ENCODE measurements at places on chromosomes 3 and 15. TPM values are rescaled to one million over a fixed set of nuclear protein-coding genes. Genes with fewer than 3 reads are reported as not detected.

The ANKUB1 gene
- total RNA-seq: 0.31 TPM

The GABRA5 gene
- total RNA-seq: not detected

The STAB1 gene
- total RNA-seq: under 0.01 TPM

The CLDN18 gene
- total RNA-seq: not detected

The IL17RC gene
- 29.7 TPM for total RNA-seq
